ENCODE measurements at places on chromosomes 1 and 21.

- no peak for DNase-seq
Observed at GRCh38 chr21:24310788-24311187, 1296.5 kb downstream of the MRPL39 start.

DNA sequence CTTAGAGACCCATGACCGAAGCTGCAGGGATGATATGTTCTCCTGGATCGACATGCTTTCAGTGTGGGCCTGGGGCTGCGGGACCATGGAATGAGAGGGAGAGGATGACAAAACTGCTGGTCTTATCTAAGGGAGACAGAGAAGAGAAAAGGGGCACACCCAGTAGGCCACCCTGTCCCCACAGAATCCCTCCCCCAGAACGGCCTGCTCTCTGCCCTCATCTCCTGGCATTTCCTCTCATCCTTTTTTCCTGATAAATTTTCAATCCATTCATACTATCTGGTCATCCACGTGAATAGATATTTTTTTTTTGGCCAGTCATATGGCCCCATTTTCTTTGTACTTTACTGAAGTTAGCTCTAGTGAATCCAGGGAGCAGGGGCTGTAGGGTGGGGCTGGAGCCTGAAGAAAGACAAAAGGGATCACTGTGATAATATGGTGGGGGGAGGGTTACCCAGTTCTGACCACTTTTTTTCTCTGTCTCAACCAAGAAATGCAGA, at the start of gene PKLR:
PKLR (minus strand) TSS at position 97 of the 500 bp plus-strand sequence; CDS start at position 54, 43 bp downstream.
- no peak for DNase-seq

- no peak for DNase-seq
Observed at GRCh38 chr1:59427784-59428183, 130.9 kb downstream of the FGGY start.

DNA sequence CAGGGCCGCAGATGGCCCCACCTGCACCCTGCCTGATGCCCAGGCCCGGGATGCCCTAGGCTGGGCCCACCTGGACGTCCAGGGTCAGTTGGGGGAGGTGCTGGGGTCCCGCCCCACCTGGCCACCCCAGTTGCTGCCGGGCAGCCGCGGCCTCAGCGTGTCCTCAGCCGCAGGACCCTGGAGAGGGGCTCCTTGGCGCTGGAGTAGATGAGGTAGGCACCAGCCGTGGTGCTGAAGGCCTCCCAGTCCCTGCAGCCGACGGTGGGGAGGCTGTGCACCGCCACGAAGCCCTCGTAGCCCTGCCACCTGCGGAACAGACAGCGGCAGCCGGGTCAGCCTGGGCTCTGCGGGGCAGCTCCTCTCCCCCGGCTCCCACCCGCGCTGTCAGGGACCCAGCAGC, 40.4 kb downstream of the KRTAP10-1 start:
- no peak for DNase-seq

GRCh38 chr1:78383923-78384322, 106.9 kb upstream of the PTGFR start:
- no peak for DNase-seq

DNA sequence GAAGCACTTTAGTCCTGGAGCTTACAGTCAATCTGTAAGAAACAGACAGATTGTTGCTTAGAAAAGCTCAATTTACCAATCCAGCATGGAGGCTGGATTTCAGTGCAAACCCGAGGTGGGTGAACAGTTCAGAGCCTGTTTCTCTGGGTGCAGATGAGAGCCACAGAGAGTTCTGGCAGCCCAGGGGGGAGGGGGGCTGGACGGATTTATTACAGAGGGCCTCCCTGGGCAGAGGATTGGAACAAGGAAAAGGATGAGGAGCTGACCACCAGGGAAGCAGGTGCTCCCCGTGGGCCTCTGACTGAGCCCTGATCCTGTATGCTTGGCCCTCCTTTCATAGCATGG, 38.0 kb upstream of the EPS8L3 start:
- DNase-seq, result no peak

- no peak for DNase-seq
Observed at GRCh38 chr1:45272913-45273371, 53.8 kb upstream of the HPDL start.

GRCh38 chr1:50913954-50914353, 46.1 kb downstream of the FAF1 start:
- DNase-seq, result no peak

GRCh38 chr1:119327094-119327449, 41.5 kb upstream of the HAO2 start:
- DNase-seq, result no peak

- DNase-seq, result no peak
Observed at GRCh38 chr1:206555473-206555935, 48.2 kb downstream of the RASSF5 start.

GRCh38 chr1:231232870-231233734, 7.9 kb upstream of the GNPAT start:
- no peak for DNase-seq

- DNase-seq, result no peak
Observed at GRCh38 chr1:8407652-8408051, 89.7 kb downstream of the SLC45A1 start.

- DNase-seq, result no peak
Observed at GRCh38 chr21:34289856-34290255, 74.0 kb upstream of the KCNE2 start.

DNA sequence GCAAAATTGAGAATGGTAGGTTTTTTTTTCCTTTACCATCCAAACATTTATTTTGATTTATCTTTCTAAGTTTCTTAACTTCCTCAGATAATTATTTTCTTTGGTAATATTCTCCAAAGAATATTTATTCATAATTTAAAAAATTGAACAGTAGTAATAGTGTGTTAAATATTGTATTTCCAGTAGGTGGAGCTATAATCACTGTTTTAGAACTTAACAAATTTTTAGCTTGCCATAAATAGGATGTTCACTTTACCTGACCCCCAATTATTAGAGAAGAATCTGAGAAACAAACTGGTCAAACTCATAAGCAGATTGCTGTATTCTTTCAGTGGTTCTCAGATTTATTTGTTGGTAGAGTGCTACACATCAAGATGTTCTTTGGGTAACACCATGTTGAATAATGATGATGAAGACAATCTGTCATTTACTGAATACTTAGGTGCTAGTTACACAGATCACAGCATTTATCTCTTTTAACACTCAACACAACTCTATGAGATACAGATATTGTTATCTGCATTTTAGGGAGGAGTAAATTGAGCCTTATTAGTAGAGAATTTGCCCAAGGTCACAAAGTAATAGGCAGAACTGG, 82.4 kb upstream of the GPR88 start:
- peak; percentile 42 for DNase-seq

DNA sequence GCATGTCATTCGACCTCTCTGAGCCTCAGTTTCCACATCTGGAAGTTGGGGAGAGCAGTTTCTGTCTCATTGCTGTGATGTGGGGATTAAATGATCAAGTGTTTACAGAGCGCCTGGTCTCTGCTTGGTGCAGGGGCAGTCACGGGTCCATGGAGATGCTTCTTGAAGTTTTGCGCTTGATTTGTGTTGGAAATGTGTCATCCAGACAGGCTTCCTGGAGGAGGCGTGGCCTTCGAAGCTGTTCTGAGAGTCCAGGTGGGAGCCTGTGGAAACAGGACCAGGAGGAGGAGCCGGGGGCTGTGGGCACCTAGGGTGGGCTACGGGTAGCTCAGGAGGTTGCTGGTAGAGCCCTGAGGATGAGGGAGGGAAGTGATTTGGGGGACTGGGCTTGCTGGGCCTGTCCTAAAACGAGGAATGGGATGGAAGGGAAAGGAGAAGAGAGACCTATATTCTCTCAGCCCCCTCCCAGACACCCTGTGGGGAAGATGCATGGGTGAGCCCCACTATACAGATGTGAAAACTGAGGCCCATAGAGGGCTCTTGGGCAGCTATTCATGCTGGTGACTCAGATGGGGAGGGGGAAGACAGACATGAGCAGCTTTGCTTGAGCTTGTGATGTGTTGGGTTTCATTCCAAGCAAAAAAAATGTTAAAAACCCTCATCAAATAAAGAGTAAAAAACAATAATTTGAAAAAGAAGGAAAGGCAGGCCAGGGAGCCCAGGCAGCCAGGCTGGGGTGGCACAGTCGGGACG, 107.2 kb upstream of the WNT4 start:
- DNase-seq, result no peak

DNA sequence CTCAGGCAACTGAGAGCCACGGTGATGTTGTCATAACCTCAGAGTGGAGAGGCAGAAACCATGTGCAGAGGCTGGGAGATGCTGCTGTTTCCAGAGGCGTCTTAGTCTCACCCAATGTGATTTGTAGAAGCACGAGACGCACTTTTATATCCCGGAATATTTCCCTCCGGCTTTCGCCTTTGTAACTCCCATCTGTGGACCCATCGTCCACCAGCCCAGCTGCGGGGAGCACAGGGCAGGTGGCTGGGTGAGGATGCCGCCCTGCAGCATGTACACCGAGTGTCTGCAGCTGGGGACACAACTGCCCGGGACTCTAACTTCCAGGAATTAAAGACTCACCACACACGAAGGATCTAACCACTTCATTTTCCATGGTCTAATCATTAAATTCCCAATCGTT, 43.5 kb downstream of the UBASH3A start:
- no peak for DNase-seq

DNA sequence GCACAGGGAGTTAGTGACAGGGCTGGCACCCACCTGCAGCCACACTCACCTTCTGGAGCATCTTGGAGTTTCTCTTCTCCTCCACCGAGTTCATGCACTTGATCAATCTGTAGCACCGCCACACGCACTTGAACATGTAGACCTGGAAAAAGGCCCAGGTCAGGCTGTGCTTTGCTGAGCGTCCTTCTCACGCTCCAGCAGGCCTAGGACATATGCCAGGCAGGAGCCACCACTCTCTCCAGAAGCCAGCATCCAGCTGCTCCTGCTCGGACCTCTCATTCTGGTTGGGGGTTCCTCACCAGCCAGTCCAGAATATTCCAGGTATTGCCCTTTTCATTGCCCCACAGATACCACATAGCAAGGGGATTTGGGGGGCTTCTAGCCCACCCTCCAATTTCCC, 11.7 kb upstream of the MATN1 start:
- DNase-seq, result no peak

GRCh38 chr1:92461364-92462097, 25.2 kb downstream of the GFI1 start:
- no peak for DNase-seq

- DNase-seq, result peak; percentile 98
Observed at GRCh38 chr1:94806441-94806871, 13.7 kb upstream of the SLC44A3 start.

DNA sequence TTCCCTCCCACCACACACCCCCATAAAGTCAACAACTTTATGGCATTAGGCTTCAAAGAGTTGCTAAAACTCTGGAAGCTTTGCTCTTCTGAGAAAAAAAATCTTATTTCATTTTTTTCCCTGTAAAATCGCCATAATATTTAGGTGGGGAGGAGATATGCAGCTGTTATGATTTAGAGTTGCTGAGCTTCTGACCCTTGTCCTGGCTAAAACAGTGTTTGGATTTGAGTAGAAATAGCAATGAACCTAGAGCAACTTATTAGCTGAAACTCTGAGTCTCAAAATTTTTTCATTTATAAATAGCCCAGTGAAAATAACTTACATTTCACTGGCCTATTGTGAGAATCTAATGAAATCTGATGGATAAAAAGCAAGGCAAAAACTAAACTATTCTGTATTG, 482.8 kb upstream of the NFIA start:
- no peak for DNase-seq

- DNase-seq, result no peak
Observed at GRCh38 chr1:218751208-218751948, 406.2 kb downstream of the TGFB2 start.

DNA sequence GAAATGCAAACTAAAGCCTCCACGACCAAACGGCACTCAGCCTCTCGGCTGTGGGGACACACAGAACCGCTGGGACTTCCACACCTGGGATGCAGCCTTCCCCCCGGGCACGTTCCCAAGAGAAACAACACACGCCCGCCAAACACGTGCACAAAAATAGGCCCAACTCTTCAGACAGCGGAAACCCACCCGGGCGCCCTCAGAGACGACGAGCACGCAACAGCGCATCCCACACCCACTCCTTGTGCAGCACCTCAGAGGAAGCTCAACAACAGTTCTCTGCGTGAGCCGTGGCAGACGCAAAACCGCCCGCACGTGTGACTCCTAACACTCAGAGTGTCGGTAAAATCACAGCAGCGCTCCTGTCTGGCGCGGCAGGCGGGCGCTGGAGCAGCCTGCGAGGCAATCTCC, 5.3 kb downstream of the C1orf159 start:
- DNase-seq, result no peak

GRCh38 chr1:222749927-222750326, 12.9 kb downstream of the FAM177B start:
- DNase-seq, result no peak

- DNase-seq, result no peak
Observed at GRCh38 chr1:208595236-208595635, 351.1 kb upstream of the PLXNA2 start.

DNA sequence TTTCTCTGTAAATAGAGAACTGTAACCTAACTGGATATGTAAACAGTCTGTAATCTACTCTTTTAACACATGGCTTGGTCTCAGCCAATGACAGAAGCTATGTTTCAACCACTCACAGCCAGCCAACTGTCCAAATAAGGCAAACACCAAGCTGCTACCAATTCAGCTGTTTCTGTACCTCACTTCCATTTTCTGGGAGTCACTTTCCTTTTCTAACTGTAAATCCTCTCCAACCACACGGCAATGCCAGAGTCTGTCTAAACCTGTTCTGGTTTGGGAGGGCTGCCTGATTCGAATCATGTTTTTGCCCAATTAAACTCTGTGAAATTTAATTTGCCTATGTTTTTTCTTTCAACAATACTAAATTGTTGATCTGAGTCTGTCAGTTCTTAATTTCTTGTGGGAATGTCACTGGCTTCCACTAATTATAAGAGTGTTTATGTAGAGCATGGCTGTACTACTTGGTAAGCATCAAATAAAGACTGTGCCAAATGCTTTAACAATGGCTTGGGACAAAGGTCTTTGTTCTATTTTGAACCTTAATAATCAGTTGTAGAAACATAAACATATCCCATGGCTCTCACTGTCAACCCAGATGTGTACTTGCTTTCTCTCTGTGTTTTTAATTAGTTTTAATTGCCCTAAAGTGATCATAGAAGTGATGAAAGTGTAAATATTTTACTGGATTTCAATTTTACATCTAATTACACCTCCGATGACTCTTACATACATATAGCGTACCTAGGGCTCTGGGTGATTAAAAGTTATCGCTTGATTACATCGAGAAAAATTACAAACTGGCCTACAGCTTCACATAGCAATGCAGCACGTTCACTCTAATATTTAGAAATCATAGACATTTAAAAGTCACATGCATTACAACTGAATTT, 1144.6 kb upstream of the TMPRSS15 start:
- DNase-seq, result no peak

- no peak for DNase-seq
Observed at GRCh38 chr1:64882574-64883255, 83.6 kb downstream of the JAK1 start.

DNA sequence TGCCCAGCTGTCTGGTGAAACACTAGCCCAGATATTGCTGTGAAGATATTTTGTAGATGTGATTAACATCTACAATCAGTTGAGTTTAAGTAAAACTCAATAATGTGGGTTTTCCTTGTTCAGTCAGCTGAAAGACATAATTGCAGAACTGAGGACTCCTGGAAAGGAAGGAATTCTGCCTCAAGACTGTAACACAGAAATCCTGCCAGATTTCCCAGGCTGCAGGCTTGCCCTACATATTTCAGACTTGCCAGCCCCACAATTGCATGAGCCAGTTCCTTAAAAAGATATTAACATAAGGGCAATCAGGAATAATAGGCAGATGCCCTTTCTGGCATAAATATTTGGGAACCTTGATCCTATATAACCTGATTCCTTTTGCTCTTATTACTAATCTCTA, 14.2 kb upstream of the NIBAN1 start:
- DNase-seq, result peak; percentile 4

GRCh38 chr1:83900524-83900923, 98.4 kb downstream of the TTLL7 start:
- no peak for DNase-seq
